D341Med (cell line): ENCODE measurements at places on chromosomes 1 and 21.

DNA sequence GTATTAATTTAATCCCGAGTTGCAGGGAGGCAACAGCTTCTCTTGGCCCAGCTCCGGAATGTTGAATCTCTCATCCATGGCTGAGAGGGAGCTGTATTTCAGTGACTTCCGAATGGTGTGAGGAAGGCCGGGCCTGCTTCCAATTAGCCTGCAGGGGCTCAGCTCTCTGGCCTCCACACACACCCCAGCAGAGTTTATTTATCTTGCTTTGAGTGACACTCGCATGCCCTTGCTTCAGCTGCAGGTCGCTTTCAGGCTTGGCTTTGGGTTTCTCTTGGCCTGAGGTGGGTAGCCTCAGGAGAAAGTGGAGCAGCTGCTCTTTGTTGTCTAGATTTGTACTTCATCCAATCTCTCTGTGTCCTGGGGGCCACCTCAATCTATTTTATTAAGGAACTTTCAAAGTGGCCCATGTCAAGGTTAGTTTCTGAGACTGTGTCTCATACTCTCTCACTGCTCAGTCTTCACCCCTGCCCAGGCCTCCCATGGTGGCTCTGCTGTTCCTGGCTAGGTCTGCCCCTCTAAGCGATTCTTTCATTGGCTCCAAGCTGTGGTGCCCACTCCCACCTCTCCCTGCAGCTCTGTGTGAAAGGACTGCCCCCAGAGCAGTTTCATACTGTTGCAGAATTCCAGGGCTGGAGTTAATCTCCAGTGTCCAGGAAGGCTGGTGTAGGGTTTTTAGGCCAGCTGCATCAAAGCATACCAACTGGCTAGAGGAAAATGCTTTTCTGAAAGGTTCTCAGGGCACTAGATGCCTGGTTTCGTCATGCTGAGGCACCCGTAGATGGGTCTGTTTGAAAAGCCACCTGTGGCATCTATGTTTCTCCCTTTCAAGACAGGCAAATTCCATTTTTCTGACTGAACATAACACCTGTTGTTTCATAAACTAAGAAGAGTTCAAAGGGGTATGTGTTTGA lies 153.5 kb downstream of the PLXNA2 start:
- DNase-seq: no peak

- DNase-seq: no peak
Observed at GRCh38 chr1:68429233-68429808, 20.4 kb downstream of the RPE65 start.

GRCh38 chr1:171160639-171161354 lies 24.3 kb upstream of the FMO2 start:
- no peak for DNase-seq

DNA sequence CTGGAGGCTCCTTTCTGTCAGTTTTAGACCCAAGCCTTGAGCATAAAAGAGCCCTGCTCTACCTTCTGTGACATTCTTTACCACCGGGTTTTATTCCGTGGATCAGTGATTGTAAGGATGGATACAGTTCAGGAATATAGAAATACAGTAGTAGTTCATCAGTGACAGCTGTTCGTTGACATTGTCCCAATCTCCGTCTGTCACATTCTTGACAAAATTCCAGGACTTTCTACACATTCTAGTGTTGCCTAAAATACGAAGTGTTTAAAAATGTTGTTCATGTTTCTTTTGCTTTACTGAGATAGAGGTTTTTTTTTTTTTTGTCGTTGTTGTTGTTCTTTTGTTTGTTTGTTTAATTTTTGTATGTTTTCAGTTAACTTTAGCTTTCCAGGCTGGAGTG lies 29.9 kb downstream of the MAP10 start:
- no peak for DNase-seq

GRCh38 chr1:30668024-30668423 lies 55.4 kb downstream of the MATN1 start:
- no peak for DNase-seq

DNA sequence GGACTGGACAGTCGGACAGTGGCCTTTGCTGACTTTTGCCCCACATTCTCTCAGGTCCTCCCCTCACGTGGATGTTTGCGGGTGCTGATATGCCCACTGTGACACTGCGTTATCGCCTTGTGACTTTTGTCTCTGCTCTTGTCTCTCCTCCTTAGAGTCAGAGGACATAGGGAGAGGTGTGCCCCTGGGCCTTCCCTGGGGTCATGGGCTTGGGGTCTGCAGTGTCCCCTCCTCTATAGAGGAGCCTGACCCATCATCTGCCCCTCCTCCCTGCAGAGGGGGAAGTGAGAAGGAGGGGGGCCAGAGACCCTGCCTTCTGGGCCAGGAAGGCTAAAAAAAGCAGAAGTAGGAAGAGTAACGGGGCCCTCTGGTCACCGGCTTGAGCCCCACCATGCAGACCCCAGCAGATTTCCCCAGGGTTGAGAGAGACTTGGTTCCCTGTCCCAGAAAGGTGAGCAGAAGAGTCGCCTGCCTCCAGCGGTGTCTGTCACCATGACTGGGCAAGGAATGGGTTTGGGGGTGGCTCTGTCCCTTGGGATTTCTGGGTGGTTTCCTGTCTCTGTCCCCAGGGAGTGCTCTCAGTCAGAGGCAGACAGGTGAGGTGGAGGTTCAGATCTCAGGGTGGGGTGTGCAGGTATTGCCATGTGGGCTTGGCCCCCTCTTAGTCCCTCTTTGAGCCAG lies 13.3 kb downstream of the RPS6KA1 start:
- no peak for DNase-seq

- no peak for DNase-seq
Observed at GRCh38 chr1:182885591-182885990, 46.4 kb downstream of the DHX9 start.

GRCh38 chr1:10679496-10680220 lies 116.8 kb downstream of the CASZ1 start:
- peak; percentile 85 for DNase-seq

- peak; percentile 89 for DNase-seq
Observed at GRCh38 chr1:21818656-21819055, 6.6 kb downstream of the LDLRAD2 start.

DNA sequence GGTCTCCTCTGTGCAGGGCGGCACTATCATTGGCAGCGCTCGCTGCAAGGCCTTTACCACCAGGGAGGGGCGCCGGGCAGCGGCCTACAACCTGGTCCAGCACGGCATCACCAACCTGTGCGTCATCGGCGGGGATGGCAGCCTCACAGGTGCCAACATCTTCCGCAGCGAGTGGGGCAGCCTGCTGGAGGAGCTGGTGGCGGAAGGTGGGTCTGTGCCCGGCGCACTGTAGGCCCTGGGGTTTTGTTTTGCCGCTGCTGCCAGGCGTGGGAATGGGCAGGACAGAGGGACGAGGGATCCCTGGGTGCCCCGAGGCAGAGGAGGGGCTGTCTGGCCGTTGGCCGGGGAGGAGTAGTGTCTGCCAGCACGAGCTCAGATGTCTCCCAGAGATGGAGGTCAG lies 12.2 kb downstream of the PFKL start:
- DNase-seq: no peak

GRCh38 chr1:66985835-66986234 lies 61.0 kb downstream of the MIER1 start:
- no peak for DNase-seq

DNA sequence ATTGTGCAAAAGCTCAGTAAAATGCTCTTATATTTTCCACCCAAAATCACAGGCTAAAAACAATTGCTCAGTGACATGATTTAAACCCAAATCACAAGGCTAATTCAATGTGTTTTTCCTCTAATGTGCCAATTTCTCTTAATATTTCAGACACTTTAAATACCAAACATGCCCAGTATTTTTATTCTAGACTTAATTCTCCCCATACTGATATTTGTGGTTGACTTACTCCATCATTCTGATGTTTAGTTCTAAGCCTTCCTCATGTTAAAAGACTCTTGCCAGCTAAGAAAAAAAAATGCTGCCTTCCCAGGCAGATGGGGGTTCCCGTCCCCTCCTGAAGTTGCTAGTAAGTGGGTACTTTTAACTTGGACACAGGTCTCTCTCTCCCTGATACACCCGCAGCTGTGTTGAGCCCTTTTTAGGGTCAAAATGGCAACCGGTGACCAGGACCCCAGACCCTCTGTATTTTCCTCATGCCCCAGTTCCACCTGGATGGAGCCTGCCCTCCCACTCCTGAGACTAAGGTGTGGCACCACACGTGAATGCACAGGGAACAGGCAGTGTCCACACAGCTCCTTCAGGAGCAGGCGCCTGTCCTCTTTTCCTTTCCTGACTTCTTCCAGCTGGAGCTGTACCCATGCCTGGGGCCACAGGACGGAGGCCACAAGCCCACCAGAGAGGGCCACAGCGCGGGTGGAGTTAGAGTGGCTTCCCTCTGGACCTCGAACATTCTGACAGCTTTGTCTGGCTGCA lies 118.9 kb downstream of the RIPK4 start:
- DNase-seq: no peak

DNA sequence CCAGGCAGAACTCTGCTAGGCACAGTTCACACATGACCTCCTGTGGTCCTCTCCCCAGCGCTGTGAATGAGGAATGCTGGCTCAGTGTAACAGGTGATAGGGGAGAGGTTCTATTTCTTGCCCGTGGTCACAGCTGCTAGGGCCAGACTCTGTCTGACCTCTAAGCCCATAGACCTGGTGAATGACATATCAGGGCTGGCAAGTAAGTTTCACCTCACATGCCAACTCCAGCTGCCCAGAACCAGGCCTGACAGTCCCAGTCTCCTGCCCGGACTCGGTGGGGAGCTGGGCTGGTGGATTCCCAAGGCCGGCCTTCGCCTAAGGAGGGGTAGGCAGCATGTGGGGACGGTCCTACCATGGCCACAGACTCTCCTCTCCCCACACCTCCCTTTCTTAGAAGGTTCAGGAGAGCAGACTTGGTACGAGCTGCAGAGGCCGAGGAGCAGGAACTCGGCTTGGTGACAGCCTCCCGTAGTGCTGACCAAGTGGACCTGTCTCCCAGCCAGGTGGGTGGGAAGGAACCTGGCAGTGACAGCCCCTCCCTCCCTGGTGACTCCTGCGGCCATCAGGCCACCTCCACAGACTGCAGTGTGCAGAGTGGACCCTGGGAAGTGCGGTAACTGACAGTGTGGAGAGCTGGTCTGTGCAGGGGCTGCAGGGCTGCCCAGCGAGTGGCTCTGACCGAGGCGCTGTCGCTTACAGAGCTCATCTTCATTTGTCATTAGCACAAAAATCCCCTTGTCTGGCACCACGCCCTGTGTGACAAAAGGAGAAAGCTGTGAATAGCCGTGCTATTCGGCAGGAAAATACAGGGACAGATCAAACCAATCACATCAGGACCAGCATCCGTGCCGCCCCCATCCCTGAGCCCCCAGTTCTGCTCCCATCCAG lies 74.6 kb downstream of the SCCPDH start:
- DNase-seq: no peak

DNA sequence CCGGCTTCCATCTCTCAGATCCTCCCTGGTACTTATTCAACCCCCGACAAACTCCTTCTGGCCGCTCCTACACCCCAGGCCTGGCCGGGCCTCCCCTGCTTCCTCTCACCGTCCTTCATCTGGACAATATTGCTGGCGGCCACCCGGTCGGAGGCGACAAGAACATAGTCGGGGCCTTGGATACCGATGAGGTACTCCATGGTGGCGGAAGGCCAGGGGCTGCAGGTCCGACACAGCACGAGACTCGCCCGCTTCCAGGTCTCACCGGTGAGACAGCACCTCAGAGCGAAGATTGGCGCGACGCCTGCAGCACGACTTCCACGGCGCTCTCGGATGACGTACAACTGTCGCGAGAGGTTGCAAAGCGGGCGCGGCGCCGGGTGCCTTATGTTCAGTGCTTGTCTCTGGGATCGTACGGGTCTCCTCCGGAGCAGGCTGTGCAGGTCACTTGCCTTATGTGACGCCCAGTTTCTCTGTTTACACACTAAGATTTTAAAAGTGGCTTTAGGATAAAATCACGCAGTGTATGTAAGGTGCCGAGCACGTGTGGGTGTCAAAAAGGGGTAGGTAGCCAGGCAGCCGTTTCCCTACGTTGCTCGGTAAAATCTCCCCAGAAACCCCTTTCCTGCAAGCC lies at the start of gene PSMB2:
PSMB2 (minus strand) TSS at position 294 of the 634 bp plus-strand sequence; CDS start at position 200, 94 bp downstream.
- peak; percentile 91 for DNase-seq

GRCh38 chr1:32540605-32541004 lies 1.4 kb downstream of the ZBTB8A start:
- DNase-seq: no peak

DNA sequence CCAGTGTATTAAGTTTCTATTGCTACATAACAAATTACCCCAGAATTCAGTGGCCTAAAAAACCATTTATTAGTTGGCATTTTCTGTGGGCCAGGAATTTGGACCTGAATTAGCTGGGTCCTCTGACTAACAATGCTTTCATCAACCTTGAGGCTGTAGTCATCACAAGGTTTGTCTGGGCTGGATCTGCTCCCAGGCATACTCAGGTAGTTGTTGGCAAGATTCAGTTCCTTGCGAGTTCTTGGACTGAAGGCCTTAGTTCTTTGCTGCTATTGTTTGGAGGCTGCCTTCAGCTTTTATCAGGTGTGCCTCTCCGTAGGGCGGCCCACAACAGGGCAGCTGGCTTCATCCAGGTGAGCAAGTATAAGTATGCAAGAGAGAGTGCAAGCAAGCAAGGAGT lies 31.4 kb upstream of the DEPDC1 start:
- no peak for DNase-seq

GRCh38 chr1:31064111-31064717 lies 1.3 kb downstream of the PUM1 start:
- no peak for DNase-seq

- no peak for DNase-seq
Observed at GRCh38 chr1:48671578-48671977, 105.1 kb downstream of the BEND5 start.

GRCh38 chr1:101290119-101290921 lies 53.5 kb downstream of the S1PR1 start:
- DNase-seq: no peak

- DNase-seq: no peak
Observed at GRCh38 chr1:217090060-217090911, 367.1 kb upstream of the ESRRG start.

GRCh38 chr1:171910786-171911185 lies 69.5 kb downstream of the DNM3 start:
- no peak for DNase-seq

DNA sequence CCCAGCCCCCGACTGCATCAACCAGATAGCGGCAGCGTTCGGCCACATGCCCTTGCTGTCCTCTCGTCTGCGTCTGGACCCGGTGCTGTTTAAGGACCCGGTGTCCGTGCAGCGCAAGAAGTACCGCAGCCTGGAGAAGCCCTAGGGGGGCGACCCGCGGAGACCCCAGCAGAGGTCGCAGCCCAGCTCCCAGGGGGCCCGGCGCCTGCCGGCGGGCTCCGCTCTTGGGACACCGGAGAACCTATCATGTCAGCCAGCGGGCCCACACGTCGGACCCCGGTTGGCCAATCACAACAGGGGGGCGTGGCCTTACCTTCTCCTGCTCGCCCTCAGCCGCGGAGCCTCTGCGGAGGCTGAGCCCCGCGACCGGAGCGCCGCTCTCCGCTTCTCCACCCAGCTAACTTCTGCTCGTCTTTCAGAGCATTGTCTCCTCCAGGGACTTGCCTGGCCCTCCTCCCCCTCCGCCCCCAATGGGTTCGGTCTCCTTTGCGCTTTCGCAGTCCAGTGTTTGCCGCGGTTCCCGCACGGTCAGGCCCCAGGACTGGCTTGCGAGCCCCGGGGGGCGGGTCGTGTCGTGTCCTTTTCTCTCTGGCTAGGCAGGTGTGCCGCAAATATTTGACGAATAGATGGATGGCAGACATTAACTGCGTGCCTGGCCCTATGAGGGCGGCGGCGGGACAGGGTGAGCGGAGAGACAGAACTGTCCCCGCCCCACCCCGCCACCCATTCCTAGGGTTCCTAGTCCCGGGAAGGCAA lies 10.5 kb downstream of the SLC30A2 start:
- peak; percentile 98 for DNase-seq

- DNase-seq: no peak
Observed at GRCh38 chr1:45409276-45409675, 69.0 kb upstream of the MUTYH start.
